Placental pericyte (primary cell): ENCODE measurements at places on chromosomes 2 and 18. TPM values are rescaled to one million over a fixed set of nuclear protein-coding genes. Genes with fewer than 3 reads are reported as not detected.

PRSS56 gene
- total RNA-seq: not detected in 2 replicates

ZNF396 gene
- 0.57 and 1.8 TPM in 2 replicates for total RNA-seq

NAPG gene
- total RNA-seq: 39.6 and 66.7 TPM in 2 replicates

RAB6C gene
- not detected in 2 replicates for total RNA-seq

OSBPL6 gene
- total RNA-seq: 0.22 and 3.0 TPM in 2 replicates

MYO5B gene
- 0.66 and 0.72 TPM in 2 replicates for total RNA-seq

IL1RL1 gene
- 0.22 and 0.57 TPM in 2 replicates for total RNA-seq

UNC80 gene
- not detected in 2 replicates for total RNA-seq

PLB1 gene
- 0.86 and 2.4 TPM in 2 replicates for total RNA-seq

NEB gene
- 0.22 and 0.29 TPM in 2 replicates for total RNA-seq

PROC gene
- 0.14 TPM in 1 of 2 replicates, not detected in the other for total RNA-seq

PID1 gene
- total RNA-seq: 23.6 and 35.0 TPM in 2 replicates

NETO1 gene
- total RNA-seq: 0.72 TPM in 1 of 2 replicates, not detected in the other

NRP2 gene
- 132 and 413 TPM in 2 replicates for total RNA-seq

STPG4 gene
- total RNA-seq: 0.66 and 1.6 TPM in 2 replicates

ABCB6 gene
- 22.3 and 24.8 TPM in 2 replicates for total RNA-seq

TMEFF2 gene
- total RNA-seq: under 0.01 TPM in 1 of 2 replicates, not detected in the other

PTPN4 gene
- total RNA-seq: 12.9 and 16.0 TPM in 2 replicates

RAD51AP2 gene
- total RNA-seq: under 0.01 TPM in 1 of 2 replicates, not detected in the other

PELI1 gene
- total RNA-seq: 6.6 and 16.3 TPM in 2 replicates

ACADL gene
- under 0.01 TPM in 1 of 2 replicates, not detected in the other for total RNA-seq

DNAH6 gene
- under 0.01 TPM in 2 replicates for total RNA-seq

FZD7 gene
- 19.0 and 31.8 TPM in 2 replicates for total RNA-seq

ST6GAL2 gene
- total RNA-seq: 0.44 and 27.3 TPM in 2 replicates

SERPINB3 gene
- not detected in 2 replicates for total RNA-seq

SPP2 gene
- total RNA-seq: not detected in 2 replicates

GAREM2 gene
- 1.3 TPM in 2 replicates for total RNA-seq

GIGYF2 gene
- total RNA-seq: 53.0 and 55.5 TPM in 2 replicates

RMC1 gene
- total RNA-seq: 28.4 and 32.2 TPM in 2 replicates

SLC25A12 gene
- total RNA-seq: 10.5 and 31.8 TPM in 2 replicates

C2orf72 gene
- total RNA-seq: 0.66 TPM in 1 of 2 replicates, not detected in the other

TAF4B gene
- 1.6 and 2.0 TPM in 2 replicates for total RNA-seq

CREG2 gene
- 1.3 TPM in 1 of 2 replicates, not detected in the other for total RNA-seq

IKZF2 gene
- total RNA-seq: 1.1 and 6.9 TPM in 2 replicates

CFAP65 gene
- not detected in 2 replicates for total RNA-seq

POTEI gene
- not detected in 2 replicates for total RNA-seq

TRABD2A gene
- total RNA-seq: 1.8 and 2.6 TPM in 2 replicates

TMEM163 gene
- total RNA-seq: not detected in 2 replicates

SLC9A4 gene
- not detected in 2 replicates for total RNA-seq

REG3A gene
- total RNA-seq: not detected in 2 replicates

METTL8 gene
- total RNA-seq: 17.1 and 26.1 TPM in 2 replicates

C2orf66 gene
- total RNA-seq: not detected in 2 replicates

ACMSD gene
- total RNA-seq: not detected in 2 replicates

ASAP2 gene
- total RNA-seq: 40.9 and 76.5 TPM in 2 replicates

MAPRE3 gene
- total RNA-seq: 4.2 and 7.2 TPM in 2 replicates

CCDC121 gene
- 0.88 and 1.1 TPM in 2 replicates for total RNA-seq

CRYGD gene
- total RNA-seq: not detected in 2 replicates

LCT gene
- total RNA-seq: not detected in 2 replicates

IL36A gene
- total RNA-seq: not detected in 2 replicates

SERTAD2 gene
- 6.1 and 9.4 TPM in 2 replicates for total RNA-seq

PHOSPHO2 gene
- 1.1 and 1.3 TPM in 2 replicates for total RNA-seq

DAW1 gene
- total RNA-seq: 1.5 and 2.7 TPM in 2 replicates
